NCI-H187 treated with DMSO at 0.1 percent for 48 hours (cell line): ENCODE measurements at places on chromosomes 4 and X.

- no peak for DNase-seq
Observed at GRCh38 chrX:20383477-20383876, 116.8 kb upstream of the RPS6KA3 start.

DNA sequence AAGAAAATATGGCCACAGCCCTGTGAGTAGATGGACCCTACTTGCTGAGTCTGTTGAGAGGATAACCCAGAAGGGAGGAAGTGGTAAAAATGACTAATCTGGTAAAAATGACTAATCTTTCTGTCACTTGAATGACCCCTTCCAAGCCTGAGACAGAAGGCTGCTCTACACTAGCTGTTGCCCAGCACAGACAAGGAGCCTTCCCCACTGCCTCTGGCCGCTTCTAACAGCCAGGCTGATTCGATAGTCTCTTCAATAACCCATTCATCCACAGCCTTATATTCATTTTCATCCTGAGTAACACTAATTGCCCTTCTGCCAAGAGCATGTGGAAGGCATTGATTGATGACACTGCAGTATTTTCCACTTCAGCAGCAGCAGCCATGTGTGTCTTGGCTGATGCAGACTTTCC lies 18.4 kb downstream of the MAGEB17 start:
- no peak for DNase-seq

DNA sequence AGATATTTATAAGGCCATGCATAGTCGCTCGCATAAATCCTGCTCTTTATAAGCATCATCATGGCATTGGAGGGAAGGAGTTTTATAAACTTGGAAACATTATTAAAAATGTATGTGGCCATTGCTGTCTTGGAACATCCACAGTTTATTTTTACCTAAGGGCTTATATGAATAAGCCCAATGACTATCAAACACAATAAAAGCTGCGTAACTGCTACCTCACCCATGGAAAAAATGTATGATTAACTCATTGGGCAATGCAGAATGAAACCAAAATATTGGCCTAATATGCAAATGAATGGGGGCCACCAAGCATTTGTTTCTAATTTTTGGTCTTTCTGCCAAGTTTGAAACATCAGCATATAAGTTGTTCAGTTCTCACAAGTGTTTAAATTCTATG lies 19.1 kb downstream of the GEMIN8 start:
- DNase-seq = no peak

DNA sequence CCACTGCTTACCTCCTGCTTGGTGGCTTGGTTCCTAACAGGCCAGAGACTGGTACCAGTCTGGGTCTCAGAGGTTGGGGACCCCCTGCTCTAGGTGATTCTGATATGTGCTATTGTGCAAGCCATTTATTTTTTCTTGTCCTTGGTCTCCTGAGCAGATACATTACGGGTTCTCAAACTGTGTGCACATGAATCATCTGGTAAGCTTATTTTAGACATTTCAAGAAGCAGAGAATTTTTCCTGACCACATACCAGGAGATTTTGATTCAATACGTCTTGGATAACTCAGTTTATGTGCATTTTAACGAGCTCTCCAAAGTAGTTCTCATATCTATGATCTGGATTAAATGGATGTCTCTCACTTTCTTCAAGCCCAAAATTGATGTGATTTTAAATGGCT lies 77.2 kb downstream of the FHIP1A start:
- DNase-seq = no peak

- no peak for DNase-seq
Observed at GRCh38 chr4:85448906-85449890, 25.8 kb upstream of the ARHGAP24 start.

DNA sequence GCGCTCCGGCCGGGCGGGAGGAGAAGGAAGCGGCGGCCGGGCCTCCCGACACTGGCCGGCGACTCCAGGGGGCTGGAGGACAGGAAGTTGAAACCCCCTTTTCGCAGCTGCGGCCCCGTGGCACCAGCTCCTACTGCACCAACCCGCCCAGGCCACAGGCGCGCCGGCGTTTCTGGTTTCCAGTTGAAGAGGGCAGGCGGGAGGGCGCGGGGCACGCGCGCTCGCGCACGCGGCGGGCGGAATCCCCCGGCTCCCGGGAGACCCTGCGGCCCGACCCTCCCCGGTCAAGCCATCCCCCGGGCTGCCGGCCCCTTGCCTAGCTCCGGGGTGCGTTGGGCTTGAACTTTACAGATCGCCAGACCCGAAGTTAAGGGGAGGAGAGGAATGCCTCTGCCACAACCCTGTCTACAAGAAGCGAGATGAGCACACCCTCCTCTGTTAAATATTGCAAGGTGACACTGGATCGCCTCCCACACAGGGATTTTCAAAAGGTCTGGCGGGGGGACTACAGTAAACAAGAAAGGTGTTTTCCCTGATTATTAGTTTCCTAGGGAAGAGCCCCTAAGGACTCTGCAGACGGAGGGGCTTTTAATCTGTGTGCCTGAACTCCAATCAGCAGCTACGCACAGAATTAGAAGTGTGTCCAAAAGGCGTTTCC lies 1.4 kb downstream of the ELOVL6 start:
- DNase-seq = no peak

DNA sequence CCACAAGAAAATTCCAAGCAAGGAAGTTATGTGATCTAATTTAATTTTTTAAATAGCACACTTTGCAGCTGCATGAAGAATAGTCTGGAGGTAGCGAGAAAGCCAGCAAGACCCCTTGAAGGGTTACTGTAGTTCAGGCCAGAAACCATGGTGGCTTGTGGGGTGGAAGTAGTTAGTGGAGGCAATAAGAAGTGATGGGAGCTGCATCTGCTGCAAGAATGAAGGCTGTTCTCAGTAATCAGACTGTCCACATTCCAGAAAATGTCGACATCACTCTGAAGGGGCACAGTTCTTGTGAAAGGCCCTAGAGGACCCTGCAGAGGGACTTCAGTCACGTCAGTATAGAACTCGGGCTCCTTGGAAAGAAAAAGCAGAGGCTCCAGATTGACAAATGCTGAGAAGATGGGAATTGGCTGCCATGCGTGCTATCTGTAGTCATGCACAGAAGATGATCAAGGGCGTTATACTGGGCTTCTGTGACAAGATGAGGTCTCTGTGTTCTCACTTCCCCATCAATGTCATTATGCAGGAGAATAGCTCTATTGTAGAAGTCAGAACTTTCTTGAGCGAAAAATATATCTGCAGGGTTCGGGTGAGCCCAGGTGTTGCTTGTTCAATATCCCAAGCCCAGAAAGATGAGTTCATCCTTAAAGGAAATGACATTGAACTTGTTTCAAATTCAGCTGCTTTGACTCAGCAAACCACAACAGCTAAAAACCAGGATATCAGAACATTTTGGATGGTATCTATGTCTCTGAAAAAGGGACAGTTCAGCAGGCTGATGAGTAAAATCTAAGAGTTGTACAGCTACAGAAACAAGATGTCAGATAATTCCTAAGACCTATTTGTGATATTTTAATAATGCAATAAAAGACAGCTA lies 254.2 kb downstream of the CBR4 start:
- DNase-seq = no peak

DNA sequence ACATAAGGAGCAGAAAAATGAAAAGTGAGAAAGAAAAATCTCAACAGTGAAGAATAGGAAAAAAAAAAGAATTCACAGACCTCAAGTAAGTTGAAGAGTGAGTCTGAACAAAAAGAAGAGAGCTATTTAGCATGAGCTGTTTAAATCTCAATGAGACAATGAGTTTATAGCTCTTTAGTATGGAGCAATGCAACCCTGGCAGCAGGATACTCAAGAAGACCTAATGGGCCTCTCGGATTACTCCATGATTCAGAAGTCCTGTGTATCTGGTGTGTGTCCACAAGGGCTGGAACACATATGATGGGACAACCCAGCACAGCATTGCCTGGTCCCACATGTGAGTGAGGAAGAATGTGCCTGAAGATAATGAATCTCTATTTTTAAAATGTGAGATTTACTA lies 563.1 kb upstream of the INTU start:
- no peak for DNase-seq

DNA sequence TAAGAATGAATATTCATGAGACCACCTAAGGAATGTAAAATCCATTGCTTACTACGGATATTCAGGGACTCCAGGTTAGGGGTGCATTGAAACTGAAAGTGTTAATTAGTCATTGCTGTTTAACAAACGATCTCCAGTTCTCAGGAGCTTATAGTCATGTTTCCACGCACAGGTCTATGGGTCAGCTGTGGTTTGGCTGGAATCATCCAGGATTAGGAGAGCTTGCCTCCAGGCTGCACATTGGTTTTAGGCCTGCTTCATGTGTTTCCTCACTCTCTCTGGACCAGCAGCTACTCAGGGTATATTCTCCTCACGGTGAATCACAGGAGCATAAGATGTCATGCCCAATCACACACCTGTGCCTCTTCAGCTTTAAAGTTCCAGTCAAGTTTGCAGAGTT lies 98.9 kb downstream of the ATXN3L start:
- DNase-seq = no peak

DNA sequence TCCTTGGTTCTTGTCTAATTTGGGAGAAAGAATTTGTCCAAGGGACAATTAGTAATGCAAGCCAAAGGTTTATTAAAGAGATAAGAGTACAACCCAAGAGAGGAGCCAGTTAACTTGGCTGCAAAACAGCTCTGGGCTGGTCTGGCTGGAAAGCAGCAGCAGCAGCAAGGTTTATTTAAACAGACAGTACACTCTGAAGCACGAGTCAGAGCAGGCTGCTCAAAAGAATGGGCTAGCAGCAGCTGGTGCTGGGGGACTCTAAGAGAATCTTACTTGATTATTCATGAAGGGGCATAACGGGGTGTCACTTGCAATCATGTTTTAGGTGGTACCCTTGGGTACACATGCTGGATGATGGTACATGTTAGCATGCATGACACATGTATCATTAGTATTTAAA lies 17.1 kb upstream of the CT47C1 start:
- DNase-seq = no peak

DNA sequence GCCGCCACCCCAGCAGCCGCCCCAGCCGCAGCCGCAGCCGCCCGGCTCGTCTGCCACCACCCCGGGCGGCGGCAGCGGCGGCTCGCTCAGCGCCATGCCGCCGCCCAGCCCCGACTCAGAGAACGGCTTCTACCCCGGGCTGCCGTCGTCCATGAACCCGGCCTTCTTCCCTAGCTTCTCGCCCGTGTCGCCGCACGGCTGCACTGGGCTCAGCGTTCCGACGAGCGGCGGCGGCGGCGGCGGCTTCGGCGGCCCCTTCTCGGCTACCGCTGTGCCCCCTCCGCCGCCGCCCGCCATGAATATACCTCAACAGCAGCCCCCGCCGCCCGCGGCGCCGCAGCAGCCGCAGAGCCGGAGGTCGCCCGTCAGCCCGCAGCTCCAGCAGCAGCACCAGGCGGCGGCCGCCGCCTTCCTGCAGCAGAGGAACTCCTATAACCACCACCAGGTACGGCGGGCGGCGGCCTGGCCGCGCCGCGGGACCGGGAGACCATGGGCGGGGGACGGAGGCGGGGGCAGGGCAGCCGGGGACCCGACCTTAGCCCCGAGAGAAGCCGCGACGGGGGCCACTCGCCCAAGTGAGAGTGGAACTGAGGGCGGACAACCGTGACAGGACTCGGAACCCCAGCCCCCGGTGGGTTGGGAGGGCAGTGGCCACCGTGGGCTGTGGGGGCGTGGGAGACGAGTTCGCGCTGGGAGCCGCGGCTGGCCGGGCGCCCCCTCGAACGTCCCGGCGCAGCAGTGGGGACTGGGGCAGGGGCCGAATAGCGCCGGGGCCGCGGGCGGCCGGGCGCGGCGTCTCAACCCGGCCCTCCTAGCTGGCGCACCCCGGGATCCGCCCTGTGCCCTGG lies 1.8 kb downstream of the CPEB2 start:
- no peak for DNase-seq
